SHP77 treated with DMSO at 0.1 percent for 48 hours (cell line): ENCODE measurements at places on chromosomes 16 and 17.

GRCh38 chr16:87407511-87408112 is 15.5 kb downstream of the MAP1LC3B start:
- no peak for DNase-seq

GRCh38 chr17:3921502-3922319 is 5.4 kb upstream of the P2RX1 start:
- DNase-seq = no peak

DNA sequence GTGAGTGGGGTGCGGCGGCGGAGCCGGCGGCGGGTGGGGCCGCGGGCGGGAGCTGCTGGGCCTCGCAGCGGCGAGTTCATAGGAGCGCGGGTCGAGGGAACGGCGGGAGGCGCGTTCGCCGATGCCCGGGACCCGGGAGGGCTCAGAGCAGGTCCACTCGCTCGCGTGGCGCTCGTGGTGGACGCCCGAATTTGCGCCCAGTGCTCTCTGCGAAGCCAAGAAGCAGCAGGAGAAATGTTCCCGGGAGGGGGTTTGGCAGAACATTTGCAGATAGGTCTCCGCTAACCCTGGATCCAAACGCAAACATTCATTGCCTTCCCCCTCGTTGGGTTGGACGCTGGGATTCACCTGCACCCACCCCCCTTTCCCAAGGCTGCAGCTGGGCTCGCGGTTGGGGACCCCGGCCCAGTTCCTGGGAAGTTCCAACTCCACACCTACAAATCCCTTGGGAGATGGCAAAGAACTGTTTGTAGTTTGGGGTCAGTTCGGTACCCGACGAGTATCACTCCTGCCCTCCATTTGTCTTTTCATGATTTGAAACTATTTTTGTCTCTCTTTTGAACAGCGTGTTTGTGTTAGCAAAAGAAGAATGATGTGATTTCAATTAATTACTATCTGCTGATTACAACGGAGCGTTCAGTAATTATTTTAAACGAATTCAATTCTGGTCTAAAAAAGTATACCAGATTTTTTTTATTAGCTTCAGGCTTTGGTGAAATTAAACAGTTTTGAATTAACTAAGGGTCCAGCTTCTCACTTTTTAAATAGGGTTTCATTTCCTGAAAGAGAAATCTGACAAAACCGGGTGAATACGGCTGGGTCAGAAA is 2.3 kb downstream of the NTN1 start:
- DNase-seq = no peak

DNA sequence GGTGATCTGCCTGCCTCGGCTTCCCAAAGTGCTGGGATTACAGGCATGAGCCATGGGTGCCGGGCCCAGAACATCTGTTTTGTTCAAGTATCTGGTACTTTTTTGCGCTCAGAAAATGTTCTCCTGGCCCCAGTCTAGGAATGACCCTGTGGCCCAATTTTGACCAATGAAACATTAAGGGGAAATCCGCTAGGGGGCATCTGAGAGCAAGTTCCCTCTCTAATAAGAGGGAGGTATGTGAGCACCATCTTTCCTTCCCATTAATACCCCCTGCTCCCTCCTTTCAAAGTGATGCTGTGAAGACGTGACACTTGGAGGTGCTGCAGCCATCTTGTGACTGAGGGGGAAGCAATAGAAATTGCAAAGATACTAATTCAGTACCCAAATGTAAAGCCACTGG is 16.5 kb upstream of the CLEC3A start:
- DNase-seq = no peak

DNA sequence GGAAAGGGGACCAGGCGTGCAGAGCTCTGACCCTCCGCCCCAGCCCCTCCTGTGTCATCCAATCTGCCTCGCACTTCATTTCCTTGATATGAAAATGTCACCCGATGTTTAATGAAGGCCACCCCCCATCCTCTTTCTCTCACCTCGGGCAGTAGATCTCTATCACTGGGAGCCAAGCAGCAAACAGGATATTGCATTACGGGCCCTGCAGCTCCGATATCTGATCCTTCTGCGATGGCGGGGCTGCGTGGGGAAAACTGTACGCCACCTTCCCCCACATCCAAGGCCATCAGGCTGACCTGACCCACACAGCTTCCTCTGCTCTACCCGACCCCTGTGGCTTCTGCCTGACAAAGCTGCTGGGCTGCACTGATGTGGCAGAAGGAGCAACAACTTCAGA is 74.9 kb downstream of the DYNLRB2 start:
- DNase-seq = no peak

DNA sequence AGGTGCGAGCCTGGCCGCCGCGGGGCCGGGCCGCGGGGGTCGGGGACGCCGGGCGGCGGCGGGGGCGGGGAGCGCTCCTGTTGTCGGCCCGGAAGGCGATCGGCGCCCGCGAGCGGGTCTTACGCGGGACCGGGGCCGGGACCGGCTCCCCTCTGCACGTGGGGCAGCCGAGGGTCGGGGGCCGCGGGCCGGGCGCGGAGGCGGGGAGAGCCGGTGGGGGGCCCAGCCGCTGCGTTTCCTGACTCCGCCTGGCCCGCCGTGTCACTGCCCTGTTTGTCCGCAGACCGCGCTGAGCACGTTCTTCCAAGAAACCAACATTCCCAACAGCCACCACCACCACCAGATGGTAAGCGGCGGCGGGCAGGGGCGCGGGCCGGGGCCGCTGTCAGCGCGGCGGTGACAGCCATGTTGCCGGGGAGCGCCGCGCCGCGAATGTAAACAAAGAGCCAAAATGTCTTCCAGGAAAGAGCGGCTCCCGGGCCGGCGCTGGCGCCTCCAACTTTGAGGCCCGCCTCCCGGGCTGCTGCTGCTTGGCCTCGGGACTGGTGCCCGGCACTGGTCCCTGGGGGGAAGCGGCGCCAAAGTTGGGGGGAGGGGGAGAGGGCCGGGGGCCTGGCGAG is 586 bp downstream of the UBALD2 start:
- DNase-seq = no peak

GRCh38 chr17:78174870-78175642 is 6.7 kb downstream of the SYNGR2 start:
- DNase-seq = peak; percentile 83

DNA sequence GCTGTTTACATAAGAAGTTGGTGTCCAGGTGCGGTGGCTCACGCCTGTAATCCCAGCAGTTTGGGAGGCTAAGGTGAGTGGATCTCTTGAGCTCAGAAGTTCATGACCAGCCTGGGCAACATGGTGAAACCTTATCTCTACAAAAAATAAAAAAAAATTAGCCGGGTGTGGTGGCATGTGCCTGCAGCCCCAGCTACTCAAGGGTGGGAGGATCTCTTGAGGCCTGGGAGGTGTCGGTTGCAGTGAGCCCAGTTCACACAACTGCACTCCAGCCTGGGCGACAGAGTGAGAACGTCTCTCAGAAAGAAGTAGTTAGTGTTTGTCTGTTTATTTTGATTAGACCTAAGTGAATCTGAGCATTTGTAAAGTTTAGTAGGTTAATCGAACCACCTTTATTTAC is 12.8 kb downstream of the DDX19A start:
- DNase-seq = no peak

GRCh38 chr17:56502120-56502654 is 91.3 kb upstream of the NOG start:
- no peak for DNase-seq

DNA sequence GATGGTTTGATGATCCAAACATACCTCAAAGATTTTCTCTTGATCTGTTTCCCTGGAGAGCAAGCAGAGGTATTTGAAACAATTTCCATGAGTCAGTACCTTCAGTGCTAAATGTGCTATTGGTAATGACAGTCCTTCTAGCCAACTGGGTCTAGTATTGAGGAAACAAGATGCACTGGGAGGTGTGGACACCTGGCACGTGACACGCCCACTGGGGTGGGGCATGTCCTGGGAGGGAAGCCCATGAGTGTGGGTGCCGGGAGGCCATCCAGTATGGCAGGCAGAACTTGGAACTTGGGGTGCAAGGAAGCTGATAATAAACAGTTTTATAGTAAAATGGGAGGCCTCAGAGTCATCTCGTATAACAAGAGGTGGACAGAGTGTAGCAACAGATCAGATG is 17.9 kb upstream of the AKAP1 start:
- DNase-seq = no peak

- no peak for DNase-seq
Measured at GRCh38 chr17:65323049-65323448, 185.9 kb downstream of the RGS9 start.

DNA sequence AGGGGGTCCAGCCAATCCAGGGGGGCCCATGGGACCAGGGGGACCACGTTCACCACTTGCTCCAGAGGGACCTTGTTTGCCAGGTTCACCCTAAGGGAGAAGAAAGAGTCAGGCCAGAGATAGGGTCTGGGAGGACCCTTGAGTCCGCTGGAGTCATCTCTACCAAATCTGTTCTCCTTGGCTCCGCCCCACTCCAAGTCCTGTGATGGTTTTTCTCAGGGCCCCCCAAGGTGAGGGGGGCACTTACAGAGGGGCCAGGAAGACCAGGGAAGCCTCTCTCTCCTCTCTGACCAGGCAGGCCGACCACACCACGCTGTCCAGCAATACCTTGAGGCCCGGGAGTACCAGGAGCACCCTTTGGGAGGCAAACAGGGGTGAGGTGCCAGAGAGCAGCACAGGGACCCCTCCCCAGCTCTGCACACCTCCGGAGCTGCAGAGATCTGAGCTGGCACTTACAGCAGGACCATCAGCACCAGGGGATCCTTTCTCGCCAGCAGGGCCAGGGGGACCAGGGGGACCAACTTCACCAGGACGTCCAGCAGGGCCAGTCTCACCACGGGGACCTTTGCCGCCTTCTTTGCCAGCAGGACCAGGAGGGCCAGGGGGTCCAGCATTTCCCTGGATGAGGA is 12.4 kb downstream of the COL1A1 start:
- no peak for DNase-seq

DNA sequence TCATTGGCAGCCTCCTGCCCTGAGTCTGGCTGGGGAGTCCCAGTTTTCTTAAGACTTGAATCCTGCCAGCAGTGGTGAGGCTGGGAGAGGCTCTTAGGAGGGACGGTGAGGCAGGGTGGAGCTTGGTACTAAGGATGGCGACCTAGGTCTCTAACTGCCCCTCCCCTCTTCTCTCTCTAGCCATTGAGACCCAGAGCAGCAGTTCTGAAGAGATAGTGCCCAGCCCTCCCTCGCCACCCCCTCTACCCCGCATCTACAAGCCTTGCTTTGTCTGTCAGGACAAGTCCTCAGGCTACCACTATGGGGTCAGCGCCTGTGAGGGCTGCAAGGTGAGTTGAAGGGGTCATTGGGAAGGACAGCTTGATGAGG is 16.4 kb downstream of the GJD3 start:
- DNase-seq = no peak

DNA sequence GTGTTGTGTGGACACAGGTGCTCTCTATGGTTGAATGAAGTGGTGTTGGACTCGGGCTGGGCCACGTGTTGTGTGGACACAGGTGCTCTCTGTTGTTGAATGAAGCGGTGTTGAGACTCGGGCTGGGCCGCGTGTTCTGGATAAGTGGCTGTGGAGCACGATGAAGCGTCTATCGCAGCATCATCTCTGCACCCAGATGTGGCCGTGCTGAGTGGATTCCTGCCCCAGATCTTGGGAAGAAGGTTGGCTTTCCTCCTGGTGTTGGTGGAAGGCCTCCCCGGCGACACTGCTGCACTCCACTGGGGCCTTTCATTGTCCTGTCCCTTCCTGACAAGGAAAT is 69.1 kb downstream of the RPTOR start:
- DNase-seq = peak; percentile 99

- DNase-seq = no peak
Measured at GRCh38 chr17:49694847-49695697, 12.7 kb downstream of the SLC35B1 start.

DNA sequence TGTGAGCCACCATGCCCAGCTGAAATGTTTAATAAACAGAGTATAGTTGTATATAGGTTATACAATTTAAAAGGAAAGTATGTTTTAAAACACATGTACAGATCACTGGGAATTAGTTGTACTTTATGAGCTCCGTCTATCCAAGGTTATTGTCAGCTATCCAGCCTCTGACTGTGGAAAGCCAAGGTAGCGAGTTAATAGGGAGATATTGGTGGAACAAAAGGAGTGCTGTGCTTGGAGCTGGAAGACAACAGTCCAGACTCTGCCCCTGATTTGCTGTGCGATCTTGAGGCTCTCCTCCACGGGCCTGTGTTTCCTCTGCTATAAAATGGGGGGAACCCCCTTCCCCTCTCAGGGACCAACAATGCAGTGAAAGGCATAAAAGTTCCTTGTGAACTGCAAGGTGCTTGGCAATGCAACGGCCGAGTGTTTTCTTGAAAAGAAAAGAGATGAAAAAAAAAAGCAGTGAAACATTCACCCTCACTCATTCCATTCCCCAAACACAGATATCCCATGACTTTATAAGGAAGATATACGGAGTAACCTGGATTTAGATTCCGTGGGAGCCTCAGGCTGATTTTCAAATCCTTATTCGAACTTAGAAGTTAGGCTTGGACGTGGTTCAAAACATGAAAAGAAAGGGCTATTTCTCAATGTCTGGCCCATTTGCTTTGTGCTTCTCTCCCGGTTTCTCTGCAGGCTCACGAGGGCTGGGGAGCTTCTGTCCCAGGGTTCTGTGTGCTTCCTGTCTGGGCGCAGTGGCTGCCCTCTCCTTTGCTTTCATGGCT is 34.1 kb downstream of the CUEDC1 start:
- DNase-seq = no peak

DNA sequence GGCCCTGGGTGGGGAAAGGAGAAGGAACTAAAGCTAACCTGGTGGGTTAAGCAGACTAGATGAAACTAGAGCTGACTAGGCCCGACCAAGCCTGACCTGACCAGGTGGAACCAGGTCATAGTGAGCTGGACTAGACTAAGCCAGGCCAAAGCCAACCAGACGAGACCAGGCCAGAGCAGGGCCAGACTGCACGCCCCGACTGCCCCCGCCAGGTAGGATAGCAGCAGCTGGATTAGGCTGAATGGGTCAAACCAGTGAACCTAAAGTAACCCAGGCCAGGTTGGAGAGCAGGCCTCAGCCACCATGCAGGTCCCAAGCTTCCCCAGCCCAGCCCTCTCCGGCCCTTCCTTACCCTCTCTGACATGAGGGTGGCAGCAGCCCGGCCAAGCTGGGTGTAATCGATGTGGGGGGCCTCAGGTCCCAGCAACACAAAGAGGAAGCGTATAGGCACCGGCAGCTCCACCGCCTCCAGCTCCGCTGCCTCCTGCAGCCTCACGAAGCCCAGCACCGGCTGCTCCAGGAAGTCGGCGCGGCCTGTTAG is 9.1 kb downstream of the SLC4A1 start:
- no peak for DNase-seq

DNA sequence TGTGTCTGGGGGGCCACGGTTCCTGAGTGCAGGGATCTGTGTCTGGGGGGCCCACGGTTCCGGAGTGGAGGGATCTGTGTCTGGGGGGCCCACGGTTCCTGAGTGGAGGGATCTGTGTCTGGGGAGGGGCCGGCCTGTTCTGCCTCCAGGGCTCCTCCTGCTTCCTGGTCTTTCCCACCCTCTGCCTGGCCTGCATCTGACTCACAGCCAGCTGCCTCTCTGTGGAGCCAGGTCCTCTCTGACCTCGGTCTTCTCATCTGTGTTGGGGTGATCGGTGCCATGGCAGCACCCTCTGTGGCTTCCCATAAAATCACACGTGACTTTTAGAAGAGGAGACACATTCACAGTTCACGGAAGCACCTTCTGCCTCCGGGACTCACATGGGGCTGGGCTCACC is 50.3 kb downstream of the ZFPM1 start:
- no peak for DNase-seq
